ENCODE measurements at places on chromosomes 12 and 14.

- no peak for DNase-seq
These were observed 367.6 kb downstream of the RPS29 start for GRCh38 chr14:49218436-49219092.

GRCh38 chr14:30054201-30054600 is 126.6 kb upstream of the PRKD1 start:
- no peak for DNase-seq

- DNase-seq: no peak
These were observed 11.0 kb upstream of the TBPL2 start for GRCh38 chr14:55451398-55451797.

DNA sequence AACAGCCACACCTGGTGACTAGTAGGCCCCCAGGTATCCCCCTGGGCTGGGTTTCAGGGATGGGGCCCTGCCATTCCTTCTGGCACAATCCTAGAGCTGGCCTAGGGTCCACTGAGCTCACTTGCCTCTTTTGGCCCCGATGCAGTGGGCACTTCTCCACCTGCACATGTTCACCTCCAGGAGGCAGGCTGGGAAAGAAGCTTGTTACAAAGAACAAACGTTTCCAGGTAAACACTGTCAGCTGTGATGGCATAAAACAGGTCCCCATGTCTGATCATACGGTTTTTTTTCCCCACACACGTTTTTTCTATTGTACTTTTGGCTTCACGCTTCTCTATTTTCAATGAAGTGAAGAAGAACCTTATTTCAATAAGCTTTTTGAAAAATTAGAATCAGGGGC is 15.8 kb upstream of the HVCN1 start:
- DNase-seq: no peak

GRCh38 chr14:53055003-53055402 is 98.1 kb downstream of the DDHD1 start:
- DNase-seq: peak; percentile 48

All from HFF-Myc (cell line).